Activated CD4-positive, alpha-beta T cell treated with anti-CD3 and anti-CD28 coated beads, Interleukin-2, amount 50 U/mL, for 1 hour (primary cell): ENCODE measurements at places on chromosomes 12 and 14.

DNA sequence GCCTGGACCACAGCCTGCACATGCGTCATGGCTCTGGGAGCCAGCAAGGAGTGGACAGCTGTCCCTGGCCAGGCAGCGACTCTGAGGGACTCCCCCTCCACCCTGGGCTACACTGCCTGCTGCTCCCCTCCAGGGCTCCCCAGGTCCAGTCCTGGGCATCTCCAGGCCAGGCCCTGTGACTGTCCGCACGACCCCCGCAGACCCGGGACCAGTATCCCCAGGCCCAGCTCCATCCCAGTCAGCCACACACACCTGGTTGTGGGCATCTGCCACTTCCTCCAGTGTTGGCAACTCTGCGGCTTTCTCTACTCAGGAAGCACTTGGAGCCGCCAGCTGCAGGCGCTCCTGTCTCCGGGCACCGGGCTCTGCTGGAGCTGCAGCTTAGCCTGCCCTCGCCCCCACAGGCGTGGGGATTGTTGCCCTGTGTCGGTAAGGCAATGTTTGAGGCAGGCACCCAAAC lies 2.4 kb downstream of the ULK1 start:
- DNase-seq, result no peak

- no peak for DNase-seq
Observed at GRCh38 chr14:99565383-99565782, 38.6 kb downstream of the CCDC85C start.

- no peak for DNase-seq
Observed at GRCh38 chr14:39451811-39452210, 19.6 kb upstream of the FBXO33 start.

GRCh38 chr12:2924019-2924418 lies 33.3 kb downstream of the TULP3 start:
- DNase-seq, result no peak

DNA sequence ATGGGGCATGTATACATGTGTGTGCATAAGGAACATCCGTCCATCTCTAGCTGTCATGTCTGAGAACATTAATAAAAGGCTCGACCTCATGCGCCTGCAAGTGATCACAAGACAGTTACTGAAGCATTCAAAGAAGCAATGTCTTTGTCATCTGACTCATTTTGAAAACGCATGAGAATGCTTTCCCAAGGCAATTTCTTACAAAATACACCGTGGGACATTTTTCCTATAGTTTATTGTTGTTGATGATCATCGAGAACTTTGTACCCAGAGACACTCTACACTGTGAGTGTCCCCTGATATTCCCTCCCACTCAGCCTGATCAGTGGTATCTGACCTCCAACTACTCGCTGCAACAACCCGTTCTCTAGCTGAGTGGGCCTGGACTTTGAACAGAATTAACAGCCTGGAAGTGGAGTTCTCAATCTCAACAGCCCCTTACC lies 68.1 kb downstream of the ETV6 start:
- DNase-seq, result no peak

- no peak for DNase-seq
Observed at GRCh38 chr12:32248441-32249140, 141.9 kb downstream of the BICD1 start.

DNA sequence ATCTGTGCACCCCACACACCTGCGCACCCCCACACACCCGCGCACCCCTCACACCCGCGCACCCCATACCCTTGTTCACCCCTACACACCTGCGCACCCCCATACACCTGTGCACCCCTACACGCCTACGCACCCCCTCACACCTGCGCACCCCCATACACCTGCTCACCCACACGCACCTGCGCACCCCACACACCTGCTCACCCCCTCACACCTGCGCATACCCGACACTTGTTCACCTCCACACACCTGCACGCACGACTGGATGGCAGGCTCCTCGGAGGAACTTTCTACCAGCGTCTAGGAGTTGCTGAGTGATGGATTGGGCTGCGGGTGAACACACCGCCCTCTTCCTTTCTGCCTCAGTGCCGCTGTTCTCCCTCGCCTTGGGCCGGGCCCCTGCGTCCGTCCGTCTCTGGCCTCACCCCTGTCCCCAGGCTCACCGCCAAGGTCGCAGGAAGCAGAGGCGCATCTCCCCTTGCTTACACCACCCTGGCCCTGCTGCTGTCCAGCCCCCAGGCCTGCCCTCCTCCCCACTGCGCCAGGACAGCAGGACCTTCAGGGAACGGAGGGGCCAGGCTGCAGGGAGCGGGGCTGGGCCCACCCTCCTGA lies 20.7 kb upstream of the TMEM106C start:
- DNase-seq, result no peak

DNA sequence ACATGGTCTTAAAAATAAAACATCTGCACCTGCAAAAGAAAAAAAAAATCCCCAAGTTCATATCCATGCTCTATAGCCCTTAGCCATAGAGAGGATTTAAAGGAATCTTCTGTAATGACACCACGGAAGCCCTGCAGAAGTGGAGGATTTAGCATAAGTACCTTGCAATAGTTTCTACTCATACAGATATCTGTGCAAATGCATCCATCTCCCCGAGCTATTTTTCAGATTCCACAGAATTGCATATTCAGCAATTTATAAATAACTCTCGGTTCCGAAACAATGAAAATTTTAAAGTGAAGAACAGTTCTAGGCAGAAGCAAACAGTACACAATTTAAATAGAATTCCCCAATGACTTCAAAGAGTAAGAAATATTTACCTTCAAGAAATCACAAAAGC lies 424 bp downstream of the IGF1 start:
- DNase-seq, result no peak

GRCh38 chr14:72609205-72609916 lies 284.5 kb downstream of the DPF3 start:
- DNase-seq, result no peak

GRCh38 chr14:44961151-44961553 lies 595 bp downstream of the KLHL28 start:
- DNase-seq, result peak; percentile 60

DNA sequence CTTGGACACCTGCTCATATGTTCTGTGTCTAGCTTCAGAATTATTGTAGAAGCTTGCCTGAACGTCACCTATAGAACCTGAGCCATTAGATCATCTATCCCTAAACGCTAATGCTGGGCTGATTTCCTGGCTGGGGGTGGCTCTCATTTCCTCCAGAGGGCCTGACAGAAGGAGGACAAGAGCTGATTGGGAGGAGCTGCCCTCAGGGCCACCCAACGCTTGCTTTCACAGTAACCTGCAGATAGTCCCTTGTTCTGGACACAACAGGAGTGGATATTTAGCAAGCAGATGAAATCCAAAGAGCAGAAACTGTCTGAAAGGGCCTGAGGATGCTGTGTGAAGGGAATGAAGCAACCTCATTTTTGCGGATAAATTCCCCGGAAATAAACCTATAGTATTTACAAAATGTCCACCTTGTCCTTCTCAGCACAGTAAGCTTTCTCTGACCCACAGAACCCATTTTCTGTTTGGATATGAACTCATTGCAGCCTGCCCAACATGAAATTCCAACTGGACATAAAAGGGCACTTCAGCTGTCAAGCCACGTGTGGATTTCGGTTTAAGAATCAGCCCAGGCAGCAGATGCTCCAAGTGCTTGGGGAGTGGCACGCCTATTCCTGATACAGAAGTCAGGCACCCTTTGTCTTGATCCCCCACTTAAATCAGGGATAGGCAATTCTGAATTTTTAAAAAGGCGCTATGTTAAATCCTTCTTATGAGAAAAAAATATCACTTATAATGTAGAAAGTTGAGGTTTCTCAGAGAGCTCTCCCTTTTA lies 32.8 kb upstream of the TUBA1C start:
- no peak for DNase-seq

DNA sequence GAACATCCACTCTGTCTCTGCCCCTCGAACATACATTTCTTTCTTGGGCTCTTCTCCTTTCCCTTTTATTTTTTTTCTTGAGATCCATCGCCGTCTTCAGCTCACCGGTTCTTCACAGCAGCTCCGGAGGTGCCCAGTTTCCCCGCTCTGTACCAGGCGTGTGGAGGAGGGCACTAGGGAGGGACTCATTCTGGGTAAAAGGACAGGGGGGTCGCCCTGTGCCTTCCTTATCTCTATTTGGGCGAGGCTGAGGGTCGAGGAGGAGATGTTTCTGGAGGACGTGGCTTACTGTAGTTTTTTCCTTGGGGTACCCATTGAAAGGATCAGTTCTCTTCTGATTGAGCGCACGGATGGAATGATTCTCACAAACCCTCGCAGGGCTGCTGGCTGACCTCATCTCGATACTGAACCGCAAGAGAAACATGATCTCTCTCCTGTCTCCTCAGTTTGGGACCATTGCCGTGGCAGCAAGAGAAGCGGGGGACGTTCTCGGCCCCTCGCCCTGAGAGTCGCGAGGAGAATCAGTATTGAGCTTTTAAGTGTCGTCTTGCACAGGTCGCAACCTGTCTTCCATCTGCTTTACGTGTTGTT lies 386 bp downstream of the LIN52 start:
- no peak for DNase-seq

DNA sequence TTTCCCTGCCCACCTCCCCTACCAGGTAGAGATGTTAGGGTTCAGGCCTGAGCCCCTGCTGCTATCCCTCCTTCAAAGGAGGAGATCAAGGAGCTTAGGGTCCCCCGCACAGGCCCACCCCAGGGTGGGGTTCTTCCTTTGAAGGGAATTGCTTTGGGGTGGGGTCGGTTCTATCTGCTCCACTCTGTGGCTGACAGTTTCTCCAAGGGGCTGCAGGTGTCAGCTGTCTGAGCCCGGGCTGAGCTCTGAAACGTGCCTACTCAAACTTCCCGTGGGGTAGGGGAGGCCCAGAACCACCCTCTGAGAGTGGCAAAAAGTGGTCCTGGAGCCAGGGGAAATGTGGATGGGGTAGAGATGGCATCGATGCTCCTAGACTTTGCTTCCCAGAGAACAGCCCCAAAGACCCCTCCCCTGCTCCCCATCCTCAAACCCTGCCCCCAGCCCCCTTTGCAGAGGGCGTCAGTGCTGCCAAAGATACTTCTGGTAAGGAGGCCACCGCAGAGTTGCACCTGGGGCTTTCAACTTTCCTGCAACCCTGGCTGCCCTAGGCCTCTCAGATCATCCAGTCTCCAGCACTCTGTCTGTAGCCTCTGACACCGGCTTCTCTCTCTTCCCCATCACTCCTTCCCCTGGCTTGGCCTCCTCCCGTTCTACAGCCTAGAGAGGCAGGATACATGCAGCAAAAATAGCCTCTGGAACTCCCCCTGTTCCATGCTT lies 6.3 kb upstream of the CD4 start:
- no peak for DNase-seq

DNA sequence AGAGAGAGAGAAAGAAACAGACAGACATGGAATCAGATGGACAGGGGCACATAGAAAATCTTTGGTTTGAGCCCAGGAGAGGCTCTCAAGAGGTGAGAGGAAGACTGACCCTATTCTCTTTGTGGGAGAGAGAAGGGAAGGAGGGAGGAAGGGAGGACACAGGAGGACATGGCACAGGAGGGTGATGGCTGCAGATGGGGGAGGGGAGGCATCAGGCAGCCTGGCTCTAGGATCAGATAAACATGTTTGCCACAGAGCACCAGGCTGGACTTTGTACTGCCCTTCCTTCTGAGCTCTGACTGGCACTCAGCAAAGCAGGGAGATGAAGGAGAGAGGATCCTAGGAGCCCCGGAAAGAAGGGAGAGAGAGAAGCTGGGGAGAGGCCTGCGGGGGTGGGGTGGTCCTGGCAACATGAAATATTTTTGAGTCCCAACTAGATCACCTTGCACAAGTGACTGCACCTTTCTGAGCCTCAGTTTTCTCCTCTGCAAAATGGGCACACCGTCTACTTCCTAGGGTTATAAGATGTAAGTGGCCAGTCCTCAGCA lies 6.1 kb downstream of the HNF1A start:
- DNase-seq, result no peak

DNA sequence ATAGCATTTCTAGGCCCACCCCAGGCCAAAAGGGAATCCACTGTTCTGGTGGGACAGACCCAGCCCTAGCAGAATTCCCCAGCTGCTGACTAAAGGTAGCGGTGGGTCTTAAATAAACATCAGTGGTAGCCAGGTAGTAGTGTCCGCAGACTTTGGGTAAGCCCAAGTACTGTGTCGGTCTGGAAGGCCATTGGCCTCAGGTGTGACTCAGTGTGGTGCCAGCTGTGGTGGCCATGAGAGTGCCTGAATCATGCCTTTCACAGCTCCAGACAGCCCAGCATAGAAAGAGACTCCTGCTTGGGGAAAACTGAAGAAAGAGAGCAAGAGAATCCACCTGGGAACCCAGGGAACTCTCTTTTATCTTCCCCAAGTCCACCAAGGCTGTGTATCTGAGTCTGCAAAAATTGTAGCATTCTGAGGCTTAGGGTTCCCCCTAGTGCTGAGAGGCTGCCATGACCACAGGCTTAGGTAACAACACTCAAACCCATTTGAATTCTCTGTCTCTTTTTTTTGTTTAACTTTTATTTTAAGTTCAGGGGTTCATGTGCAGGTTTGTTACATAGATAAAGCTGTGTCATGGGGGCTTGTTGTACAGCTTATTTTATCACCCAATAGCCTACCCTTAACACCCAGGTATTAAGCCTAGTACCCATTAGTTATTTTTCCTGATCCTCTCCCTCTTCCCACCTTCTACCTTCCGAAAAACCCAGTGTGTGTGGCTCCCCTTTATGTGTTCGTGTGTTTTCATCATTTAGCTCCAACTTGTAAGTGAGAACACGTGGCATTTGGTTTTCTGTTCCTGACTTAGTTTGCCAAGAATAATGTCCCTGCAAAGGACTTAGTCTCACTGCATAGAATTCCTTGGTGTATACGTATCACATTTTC lies 16.7 kb upstream of the CD163L1 start:
- peak; percentile 48 for DNase-seq

GRCh38 chr12:31797230-31797872 lies 68.5 kb upstream of the AMN1 start:
- DNase-seq, result no peak

DNA sequence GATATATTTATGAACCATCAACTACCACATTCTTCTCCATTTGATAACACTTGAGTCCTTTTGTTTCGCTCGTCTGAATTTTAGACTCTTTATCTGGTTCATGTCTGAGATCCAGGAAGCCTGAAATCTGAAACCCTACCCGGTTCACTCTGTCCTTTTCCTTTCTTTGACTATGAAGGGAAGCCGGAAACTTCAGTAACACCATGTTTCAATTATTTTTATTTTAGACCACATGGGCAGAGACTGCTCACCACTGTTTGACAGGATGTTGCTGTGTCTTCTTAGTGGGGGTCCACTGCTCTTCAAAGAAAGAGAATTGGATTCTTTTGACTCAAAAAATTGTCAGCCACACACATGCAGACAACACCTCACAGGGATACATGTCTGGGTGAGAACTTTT lies 331.9 kb upstream of the FLRT2 start:
- DNase-seq, result no peak

DNA sequence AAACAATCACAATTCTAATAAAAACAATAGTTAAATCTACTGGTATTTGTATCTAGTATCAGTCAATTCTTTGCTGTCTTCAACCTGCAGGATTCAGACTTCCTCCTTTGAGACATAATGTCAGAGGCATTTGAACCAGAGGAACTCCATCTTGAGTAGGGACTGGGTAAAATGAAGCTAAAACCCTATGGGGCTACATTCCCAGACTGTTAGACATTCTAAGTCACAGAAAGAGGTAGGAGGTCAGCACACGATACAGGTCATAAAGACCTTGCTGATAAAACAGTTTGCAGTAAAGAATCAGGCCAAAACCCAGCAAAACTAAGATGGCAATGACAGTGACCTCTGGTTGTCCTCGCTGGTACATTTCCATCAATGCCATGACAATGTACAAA lies 48.2 kb upstream of the MAP3K9 start:
- no peak for DNase-seq

- no peak for DNase-seq
Observed at GRCh38 chr12:6957741-6958608, 6.8 kb downstream of the PTPN6 start.

GRCh38 chr12:5272018-5272785 lies 159.7 kb upstream of the NTF3 start:
- DNase-seq, result no peak
